ENCODE measurements at places on chromosomes 5 and 9.

DNA sequence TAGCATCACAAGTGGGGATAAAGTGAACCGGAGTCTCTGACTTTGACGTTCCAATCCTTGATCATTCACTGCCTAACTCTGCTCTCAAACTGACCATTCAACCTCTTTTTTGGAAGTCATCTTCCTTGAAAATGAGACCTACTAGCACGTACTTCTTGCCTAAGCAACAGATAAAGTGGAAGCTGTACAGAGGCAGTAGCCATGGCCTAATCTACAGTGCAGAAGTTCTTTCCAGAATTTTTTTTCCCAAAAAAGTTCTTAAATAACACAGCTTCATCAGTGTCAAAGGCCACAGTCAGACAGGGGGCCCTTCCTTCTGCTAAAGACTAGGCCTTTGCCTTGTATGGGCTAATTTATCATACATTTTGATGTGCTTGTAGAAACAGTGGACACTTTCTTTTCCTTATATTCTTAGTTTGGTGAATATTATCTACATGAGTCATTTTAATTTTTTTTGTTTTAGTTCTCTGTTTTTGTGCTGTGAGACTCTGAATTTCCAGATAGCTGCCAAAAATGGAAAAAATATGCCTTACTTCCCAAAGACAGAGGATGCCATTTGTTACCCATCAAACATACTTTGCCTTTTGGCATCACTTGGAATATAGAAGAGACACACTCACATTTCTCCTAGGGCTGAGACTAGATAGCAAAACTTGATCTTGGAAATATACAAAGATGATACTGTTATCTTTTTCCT lies 96.3 kb upstream of the VCAN start:
- no peak for DNase-seq

DNA sequence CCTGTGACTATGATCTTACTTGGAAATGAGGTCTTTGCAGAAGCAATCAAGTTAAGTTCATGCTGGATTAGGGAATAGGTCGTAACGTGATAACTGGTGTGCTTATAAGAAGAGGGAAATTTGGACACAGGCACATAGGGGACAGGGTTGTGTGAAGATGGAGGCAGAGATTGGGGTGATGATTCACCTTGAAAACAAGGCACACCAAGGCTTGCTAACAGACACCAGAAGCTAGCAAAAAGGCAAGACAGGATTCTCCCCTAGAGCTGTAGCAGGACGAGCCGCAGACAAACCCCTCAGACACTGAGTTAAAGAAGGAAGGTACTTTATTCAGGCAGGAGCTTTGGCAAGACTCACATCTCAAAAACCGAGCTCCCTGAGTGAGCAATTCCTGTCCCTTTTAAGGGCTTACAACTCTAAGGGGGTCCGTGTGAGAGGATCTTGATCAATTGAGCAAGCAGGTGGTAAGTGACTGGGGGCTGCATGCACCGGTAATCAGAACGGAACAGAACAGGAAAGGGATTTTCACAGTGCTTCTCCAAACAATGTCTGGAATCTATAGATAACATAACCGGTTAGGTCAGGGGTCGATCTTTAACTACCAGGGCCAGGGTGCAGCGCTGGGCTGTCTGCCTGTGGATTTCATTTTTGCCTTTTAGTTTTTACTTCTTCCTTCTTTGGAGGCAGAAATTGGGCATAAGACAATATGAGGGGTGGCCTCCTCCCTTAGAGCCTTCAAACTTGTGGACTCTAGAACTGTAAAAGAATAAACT lies 57.5 kb upstream of the S1PR3 start:
- no peak for DNase-seq

GRCh38 chr5:133423011-133423617 lies 189.2 kb downstream of the FSTL4 start:
- DNase-seq: no peak

DNA sequence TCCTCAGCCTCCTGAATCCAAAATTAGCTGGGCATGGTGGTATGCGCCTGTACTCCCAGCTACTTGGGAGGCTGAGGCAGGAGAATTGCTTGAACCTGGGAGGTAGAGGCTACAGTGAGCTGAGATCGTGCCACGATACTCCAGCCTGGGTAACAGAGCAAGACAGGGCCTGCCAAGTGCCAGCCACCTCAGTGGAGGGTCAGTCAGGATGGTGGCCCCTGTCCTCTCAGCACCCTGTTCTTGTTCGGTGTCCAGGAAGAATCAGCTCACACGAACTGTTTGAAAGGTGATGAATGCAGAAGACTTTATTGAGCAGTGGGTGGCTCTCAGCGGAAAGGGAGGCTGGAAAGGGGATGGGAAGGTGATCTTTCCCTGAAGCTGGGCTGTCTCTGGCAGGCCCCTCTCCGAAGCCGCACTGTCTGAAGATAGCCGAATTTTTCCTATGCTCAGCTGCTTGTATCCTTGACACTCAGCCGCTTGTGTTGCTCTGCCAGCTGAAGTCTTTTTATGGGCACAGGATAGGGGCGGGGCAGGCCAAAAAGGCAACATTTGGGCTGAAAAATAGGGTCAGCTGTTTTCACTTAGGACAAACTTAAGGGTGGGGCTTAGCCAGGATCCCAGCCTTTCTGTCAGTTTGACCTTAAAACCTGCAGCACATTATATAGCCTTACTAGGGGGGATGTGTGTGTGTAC lies 50.9 kb downstream of the UBE2R2 start:
- DNase-seq: no peak

DNA sequence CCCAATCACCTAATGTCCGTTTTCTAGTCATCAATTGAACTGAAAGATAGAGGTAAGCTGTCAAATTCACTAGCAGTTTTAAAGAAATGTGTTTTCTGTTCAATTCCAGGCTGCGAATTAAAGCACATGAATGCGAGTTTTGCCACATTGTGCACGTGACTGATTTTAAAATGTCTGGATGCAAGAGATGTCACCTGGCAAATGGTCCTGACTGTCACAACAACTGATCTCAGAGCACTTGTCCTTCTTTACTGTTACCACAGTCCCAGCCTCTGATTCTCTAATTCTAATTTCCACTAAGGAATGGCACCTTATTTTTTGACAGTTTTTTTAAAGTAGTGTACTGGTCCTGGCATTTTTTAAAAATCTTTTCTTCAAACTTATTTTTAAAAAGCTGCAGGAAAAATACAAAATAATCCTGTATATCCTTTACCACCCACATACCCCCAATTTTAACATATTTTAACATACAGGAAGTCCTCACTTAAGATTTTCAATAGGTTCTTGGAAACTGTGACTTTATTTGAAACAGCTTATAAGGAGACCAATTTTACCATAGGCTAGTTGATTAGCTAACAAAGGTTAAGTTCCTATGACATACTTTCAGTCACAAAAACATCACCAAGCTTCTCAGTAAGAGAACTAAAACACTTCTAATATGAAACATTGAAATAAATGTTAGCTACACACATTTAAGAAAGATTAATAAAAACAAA lies 1364.3 kb downstream of the EFNA5 start:
- no peak for DNase-seq

- DNase-seq: no peak
These were observed 70.3 kb downstream of the PAPPA start for GRCh38 chr9:116223926-116224325.

- DNase-seq: no peak
These were observed 56.7 kb downstream of the ARHGAP26 start for GRCh38 chr5:142826741-142827492.

- no peak for DNase-seq
These were observed 9.1 kb downstream of the NOTCH1 start for GRCh38 chr9:136536721-136537241.

DNA sequence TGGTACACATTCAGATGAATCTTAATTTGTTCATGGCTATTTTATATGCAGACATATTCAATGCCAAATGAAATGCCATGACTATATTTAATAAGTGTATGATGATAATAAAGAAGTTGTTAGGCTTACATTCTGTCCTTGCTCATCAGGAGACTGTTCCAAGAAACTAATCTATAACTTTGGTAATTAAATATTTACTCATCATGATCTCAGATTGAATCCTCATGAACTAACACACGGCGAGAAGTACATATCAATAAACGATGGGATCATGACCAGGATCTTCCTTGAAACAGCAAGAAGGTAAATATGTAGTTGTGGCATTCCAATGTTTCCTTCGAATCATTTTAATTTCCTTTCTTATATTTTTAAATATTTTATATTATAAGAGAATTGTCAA lies 12.5 kb upstream of the AGGF1 start:
- DNase-seq: no peak

DNA sequence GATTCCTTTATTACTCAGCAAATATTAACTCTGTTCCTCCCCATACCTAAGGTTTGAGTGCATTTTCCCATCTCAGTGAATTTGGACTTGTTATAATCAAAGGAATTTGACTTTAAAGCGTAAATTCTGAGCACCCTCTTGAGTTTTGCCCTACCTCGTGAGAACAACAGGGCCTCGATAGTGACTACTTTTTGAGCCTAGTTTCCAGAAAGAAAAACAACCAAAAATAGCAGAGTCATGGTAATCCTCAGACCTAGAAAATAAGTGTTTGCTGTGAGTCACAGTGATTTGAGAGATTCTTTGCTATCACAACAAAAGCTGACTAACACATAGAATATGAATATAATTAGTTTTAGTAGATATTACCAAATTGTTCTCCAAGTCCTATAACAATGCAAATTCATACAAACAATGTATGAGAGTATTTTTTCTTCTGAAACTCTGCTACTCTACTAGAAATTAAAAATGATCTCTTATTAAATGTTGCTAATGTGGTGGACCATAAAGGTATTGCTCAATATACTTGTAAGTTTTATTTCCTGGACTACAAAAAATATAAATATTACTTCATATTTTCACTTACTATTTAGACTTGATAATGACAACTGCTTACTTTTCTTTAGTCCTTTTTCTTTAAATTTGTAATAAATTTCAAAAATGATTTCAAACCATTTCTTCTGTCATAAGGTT lies 759.7 kb downstream of the BRINP1 start:
- DNase-seq: no peak

DNA sequence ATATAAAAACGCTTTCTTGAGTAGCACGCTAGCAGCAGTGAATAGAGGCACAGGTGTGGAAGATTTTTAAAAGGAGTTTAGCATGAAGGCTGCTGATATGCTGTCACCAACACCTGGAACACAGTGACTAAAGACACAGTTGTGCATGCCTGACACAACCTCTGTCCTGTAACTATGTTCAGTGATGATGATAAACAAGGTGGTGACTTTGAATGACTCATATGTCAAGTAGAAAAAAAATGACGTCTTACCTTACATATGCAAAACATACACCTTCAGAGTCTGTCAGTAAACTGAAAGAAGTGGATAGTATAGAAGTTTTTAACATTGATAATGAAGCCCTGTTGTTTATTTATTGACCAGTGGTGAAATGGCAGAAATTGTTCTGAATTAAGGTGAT lies 66.2 kb upstream of the ADCY2 start:
- DNase-seq: no peak

DNA sequence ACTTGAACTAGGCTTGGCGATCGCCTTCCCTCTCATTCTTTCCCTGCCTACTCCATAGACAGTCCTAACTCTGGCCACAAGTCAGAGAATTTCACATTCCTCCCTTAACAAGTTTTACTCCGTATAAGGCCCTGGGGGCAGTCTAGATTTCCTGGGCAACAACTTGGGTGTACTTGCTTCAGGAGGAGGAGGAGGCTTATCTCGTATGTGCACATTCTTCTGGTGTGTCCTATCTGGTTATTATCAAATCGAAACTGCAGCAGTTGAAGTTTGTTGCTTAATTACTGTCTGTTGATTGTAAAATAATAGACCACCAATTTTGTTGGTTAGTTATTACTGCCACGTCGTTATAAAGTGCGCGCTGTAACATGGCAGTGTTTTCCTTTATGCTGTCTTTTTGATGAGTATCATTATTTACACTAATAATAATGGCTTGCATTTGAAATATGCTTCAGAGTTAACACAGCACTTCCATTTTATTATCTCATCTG lies 42.0 kb downstream of the PIP5K1B start:
- no peak for DNase-seq

GRCh38 chr9:72726947-72727346 lies 205.5 kb downstream of the TMC1 start:
- no peak for DNase-seq

DNA sequence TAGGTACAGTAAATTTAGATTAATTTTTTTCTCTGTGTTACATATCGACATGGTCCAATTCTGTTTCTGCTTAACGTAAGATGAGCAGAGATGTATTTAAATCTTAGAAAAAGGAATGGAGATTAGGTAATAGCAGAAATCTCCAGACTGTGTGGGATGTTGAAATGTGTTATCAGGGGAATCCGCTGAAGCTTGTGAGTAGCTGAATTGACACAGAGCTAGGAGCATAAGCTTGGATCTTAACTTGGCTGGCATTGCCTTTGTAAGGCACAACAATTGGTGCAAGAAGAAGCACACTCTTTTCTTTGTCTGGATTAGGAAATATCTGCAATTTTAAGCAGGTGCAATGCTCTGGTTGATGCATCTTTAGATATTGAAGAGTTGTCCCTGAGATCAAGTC lies 53.1 kb downstream of the PLPPR1 start:
- no peak for DNase-seq

DNA sequence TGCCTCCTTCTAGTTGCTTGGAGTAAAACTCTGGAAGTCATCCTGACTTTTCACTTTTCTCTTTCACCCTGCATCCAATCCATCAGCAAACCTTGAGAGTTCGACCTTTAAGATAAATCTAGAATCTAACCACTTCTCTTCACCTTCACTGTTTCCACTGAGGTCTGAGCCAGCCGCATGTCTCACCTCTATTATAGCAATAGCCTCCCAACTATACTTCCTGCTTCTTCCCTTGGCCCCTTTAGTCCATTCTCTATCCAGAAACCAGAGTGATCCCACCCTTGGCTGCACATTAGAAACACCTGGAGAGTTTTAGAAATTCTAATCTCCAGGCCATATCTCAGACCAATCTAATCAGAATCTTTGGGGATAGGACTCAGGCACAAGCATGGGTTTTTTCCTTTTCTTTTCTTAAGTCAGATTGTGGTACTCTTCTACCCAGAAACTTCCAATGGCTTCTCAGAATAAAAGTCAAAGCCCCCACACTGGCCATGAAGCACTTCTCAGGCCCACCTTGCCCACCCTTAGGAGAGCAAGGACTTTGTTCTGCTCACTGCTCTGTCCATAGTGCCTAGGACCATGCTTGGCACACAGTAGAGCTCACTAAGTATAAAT lies 33.1 kb downstream of the MFAP3 start:
- DNase-seq: no peak

DNA sequence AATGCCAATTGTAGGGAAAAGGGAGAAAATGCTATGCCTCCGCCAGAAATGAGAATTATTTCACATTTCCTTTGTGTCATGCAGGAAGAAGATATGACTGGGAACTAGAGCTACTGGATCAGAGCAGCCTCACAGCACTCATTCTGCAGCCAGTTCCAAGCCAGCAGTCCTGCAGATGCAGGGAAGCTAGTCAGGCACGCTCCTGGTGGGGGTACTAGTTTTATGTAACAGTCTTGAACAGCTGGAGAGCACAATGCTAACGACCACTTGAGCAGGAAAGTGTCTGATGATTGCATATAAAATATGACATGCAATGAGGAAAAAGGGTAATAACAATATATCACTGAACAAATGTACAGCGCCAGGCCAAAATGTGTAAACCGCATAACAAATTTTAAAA lies 21.7 kb downstream of the CDH10 start:
- no peak for DNase-seq

- no peak for DNase-seq
These were observed 31.6 kb upstream of the LECT2 start for GRCh38 chr5:135986401-135986800.

- no peak for DNase-seq
These were observed 198.7 kb upstream of the MAP3K1 start for GRCh38 chr5:56616454-56617160.

- DNase-seq: peak; percentile 91
These were observed 29.5 kb downstream of the TNIP1 start for GRCh38 chr5:151051066-151051930.
